ENCODE measurements at places on chromosomes 11 and 22. TPM values are rescaled to one million over a fixed set of nuclear protein-coding genes. Genes with fewer than 3 reads are reported as not detected.

AP1B1 gene
- total RNA-seq: 27.7 TPM

SESN3 gene
- total RNA-seq: 0.10 TPM

HSPB2 gene
- total RNA-seq: not detected

PTPRCAP gene
- 0.33 TPM for total RNA-seq

OR52E8 gene
- not detected for total RNA-seq

Measured in A549 treated with RU486 at 1 μM for 4 hours (cell line).